Astrocyte of the cerebellum (primary cell): ENCODE measurements at places on chromosomes 7 and 10.

DNA sequence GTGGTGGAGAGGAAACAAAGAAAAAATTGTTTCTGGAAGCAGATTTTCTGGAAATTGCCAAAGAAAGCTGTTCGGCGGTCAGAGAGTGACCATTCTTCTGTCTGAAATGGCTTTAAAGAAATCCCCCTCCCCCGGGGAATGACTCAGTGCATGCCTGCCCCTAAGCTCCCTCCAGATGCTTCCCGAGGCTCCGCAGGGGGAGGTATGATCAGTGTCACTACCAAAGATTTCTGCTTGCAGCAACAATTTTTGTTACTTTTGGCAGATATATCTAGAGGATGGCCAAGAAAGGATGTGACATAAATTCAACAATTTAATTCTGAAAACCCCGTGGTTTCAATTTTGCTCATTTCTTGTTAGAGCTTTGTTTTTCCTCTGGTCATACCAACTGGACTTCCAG lies 163.9 kb downstream of the JCAD start:
- peak; percentile 99 for DNase-seq

DNA sequence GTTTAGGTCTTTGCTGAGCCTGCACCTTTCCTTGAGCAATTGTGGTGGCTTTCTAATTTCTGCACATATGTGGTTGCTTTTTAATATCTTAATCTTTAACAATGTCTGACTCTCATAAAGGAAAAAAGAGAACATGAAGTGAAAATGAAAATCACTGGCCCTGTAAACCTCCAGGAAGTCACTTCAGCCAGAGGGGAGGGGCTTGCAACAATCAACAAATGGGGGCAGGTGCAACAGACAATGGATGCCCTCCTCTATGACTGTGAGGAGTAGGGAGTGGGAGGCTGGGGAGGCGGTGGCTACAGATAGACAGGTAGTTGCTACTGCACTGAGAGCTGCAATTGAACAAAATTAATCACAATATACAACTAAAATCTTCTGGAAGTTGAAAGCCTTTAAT lies 1377.4 kb downstream of the XPNPEP1 start:
- DNase-seq = no peak

- no peak for DNase-seq
Observed at GRCh38 chr10:90741926-90742565, 115.8 kb downstream of the HTR7 start.

DNA sequence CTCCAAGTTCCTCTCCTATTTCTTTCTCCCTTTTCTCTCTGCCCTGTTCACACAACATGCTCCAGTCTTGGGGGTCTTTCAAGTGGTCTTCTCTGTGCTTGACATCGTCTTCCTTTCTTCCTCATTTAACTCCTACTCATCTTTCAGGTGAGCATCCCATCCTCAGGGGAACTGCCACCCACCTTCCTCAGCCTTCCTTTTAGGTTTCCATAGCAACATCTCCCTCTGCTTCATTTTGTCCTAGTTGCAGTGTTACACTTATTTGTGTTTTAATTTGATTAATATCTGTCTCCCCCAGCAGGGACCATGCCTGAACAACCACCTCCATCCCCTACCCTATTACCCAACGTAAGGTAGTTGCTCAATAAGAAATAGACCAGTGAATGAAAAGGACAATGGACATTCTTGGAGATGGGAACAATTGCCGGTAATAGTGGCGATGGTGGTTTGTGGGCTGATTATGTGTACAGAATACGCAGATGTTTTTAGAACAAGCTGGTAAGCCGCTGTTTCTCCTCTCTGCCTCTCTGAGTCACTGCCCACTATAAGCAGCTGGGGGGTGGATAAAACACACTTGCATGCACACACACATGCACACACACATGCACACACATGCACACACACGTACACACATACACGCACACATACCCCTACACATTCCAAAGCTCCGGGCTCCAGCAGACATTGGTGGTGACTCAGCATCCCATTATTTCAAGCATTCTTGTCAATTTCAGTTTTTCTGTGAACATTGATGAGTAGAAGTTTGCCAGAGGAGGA lies 251.6 kb downstream of the GATA3 start:
- DNase-seq = no peak

- no peak for DNase-seq
Observed at GRCh38 chr7:121882731-121883130, 9.8 kb downstream of the PTPRZ1 start.

- DNase-seq = no peak
Observed at GRCh38 chr10:27535317-27535716, 31.2 kb downstream of the RAB18 start.

- peak; percentile 78 for DNase-seq
Observed at GRCh38 chr10:58107506-58107905, 160.2 kb downstream of the IPMK start.

- no peak for DNase-seq
Observed at GRCh38 chr7:17444673-17445072, 146.2 kb downstream of the AHR start.

- DNase-seq = no peak
Observed at GRCh38 chr7:53002389-53002788, 33.0 kb upstream of the POM121L12 start.

GRCh38 chr7:76050545-76050944 lies 2.6 kb downstream of the MDH2 start:
- no peak for DNase-seq

DNA sequence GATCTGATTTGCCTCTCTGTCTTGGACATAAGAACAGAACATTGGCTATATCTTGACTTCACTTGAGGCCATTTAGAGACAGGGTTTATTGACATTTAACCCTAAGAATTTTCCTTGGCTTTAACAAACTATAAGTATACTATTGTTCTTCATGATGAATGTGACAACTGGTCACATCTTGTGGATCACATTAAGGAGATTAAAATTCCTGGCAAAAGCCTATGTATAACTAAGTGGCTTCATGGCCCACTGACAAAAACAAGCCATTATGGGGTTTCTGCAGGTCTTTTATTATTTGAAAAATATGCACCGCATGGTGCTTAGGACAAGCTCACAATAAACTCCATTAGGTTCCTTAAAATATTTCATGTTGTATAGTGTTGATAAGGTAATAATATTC lies 54.8 kb downstream of the THNSL1 start:
- DNase-seq = no peak

DNA sequence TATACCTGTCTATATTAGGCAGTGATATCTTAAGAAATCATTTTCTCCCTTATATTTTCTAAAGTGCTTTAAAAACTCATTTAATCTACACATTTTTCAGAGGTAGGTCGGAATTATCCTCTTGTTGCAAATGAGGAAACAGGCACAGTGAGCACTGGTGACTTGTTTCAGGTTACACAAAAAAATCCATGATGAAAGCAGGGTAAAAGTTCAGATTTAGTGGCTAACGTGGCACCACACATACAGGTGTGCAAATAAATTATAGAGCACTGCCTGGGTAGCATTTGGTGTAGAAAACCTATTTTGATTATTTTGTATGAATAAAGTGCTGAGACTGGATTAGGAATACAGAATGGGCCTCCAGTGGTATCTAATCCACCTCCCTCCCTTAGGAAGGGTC lies 26.6 kb downstream of the ARMC10 start:
- no peak for DNase-seq

DNA sequence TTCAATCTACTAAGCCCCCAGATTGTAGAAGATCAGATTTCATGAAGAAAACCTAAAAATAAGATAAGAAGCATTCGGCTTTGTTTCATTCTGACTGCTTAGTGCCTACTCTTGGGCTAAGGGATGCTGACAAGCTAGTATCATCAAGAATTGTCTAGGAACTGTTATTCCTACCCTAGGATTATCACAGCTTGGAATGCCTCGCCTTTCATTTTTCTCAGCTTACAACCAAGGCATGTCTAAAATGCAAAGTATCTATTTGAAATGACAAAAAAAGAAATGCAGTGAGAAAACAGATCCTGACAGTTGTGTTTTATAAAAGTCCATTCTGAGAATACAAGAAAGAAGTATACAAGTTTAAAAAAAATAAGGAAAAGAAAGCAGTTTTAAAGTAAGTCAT lies 441.0 kb downstream of the KCNMA1 start:
- no peak for DNase-seq

DNA sequence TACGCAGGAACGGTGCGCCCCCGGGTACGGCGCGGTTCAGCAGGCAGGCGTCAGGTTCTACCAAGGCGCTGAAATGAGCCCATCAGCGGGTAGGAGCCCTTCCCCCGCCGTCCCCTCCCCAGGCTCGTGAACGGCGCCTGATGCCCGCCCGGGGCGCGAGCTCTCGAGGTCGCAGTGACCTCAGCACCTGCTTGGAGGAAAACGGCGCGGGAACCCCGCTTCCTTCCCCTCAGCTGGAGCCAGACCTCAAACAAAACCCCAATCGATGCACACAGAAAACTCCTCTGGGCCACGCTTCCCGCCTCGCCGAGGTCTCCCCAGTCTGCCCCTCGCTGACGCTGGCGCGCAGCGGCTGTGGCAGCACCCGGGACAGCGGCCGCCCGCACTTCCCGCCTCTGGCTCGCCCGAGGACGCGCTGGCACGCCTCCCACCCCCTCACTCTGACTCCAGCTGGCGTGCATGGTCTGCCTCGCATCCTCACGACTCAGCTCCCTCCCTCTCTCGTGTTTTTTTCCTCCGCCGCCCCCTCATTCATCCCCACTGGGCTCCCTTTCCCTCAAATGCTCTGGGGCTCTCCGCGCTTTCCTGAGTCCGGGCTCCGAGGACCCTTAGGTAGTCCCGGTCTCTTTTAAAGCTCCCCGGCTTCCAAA lies 514 bp upstream of the GAD2 start:
- no peak for DNase-seq

DNA sequence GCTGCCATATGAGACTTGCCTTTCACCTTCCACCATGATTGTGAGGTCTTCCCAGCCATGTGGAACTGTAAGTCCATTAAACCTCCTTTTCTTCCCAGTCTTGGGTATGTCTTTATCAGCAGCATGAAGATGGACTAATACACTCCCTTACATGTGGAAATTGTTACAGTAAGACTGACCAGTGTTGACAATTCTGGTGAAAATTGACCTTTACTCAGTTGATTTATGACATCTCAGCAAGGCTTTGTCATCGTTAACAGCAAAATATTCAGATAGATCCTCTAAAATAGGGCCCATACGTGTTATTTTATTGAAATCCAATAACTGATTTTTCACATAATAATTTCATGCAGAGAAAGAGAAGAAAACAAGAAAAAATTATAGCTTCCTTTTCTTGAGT lies 377.9 kb upstream of the SEMA3C start:
- DNase-seq = no peak

- DNase-seq = no peak
Observed at GRCh38 chr10:78337646-78338391, 304.2 kb downstream of the RPS24 start.

DNA sequence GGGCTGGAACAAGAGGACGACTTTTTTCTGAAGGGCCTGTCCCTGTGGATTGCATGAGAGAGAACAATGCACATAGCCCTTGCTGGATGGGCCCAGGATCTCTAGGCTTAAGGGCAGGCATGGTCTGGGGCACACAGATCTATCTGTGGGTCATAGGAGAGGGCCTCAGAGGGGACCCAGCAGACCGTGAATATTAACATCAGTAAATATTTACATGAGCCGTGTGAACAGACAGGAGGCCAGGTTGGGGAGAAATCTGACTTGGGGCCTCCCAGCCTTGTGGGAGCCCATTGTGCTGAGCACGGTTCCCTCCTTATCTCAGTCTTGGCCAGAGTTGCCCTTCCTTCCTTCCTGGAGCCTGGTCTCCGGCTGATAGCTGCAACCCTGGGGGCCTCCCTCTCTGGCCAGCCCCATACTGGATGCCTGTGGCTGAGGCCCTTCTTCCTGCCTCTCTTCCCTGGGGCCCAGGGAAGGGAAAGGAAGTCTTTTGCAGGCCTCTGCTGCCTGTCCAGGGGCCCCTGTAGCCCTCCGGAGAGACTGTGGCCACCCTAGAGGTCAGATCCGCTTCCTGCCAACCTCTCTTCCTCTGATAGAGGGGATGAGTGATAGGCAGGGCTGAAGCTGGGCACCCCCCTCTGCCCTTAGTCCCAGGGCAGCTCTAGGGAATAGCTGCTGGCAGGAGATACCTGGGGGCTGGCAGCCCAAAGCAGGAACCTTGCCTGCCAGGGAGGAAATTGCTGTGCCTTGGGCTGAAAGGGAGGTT lies 44.5 kb upstream of the TRIM8 start:
- no peak for DNase-seq

DNA sequence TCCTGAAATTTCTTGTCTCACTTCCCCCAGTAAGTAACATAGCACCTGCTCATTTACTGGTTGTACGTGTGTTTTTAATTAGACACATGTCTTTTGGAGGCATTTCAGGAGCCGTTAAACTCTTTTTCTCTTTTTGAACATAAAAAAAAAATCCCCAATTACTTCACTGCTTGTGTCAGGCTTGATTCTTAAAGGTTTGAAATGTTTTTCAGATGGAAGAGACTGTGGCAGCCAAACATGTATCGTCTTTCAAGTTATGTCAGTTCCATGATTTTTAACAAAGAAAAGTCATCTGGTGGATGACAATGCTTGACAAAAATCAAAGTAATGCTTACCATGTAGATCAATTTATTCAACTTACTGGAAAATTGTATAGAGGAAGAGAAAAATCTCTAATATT lies 585.8 kb downstream of the GATA3 start:
- DNase-seq = no peak

GRCh38 chr7:131338173-131338572 lies 10.5 kb downstream of the MKLN1 start:
- DNase-seq = no peak

GRCh38 chr7:50304129-50304910 lies at the start of gene IKZF1:
Gene IKZF1 (plus strand): TSS chr7:50304716. CDS start chr7:50319062, 14,346 bp downstream.
- DNase-seq = no peak

GRCh38 chr7:155951554-155952158 lies 139.4 kb upstream of the SHH start:
- DNase-seq = peak; percentile 70

DNA sequence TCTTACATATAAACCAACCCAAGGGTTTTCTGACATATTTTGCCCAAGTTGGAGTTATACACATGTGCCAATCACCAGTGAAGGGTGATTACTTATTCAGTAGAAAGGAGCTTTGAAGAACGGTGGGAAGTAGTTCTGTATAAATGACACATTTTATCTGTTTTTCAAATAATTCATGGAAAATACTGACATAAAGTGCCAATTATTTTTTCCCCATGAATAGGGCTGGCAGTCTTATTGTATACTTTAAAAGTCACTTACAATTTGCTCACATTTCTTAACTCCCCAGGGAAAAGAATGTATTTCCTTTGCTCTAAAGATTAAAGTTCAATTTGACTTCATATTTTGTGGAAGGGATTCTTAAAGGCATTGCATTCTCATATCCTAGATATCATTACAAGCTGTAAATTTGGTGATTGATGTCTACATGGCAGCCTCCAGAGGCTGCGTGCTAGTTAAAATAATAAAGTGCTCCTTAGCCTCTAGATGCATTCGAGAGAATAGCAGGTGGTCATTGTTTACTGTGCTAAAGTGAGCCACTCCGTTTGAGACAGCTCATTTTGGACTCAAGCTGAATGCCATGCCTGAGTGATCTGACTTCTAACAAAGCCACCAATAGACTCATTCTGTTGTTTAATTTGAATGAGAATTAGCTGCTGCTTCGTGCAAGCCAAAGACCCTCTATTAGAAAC lies 148.8 kb upstream of the NRP1 start:
- DNase-seq = no peak

DNA sequence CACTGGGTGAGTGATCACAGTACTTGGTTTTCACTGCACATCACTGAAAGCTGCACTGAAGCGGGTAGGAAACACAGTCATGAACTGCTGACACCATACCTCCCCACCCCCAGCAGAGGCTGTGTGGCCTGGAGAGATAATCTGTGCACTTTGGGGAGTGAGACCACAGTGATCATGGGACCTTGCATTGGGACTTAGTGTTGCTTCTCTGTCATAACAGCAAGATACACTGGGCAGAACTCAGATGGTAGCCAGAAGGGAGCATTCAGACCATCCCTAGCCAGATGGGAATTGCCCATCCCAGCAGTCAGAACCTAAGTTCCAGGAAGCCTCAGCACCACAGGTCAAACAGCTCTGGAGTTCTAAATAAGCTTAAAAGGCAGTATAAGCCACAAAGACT lies 346.4 kb upstream of the TMEM229A start:
- DNase-seq = no peak
